ENCODE measurements at places on chromosomes 16 and 17.

DNA sequence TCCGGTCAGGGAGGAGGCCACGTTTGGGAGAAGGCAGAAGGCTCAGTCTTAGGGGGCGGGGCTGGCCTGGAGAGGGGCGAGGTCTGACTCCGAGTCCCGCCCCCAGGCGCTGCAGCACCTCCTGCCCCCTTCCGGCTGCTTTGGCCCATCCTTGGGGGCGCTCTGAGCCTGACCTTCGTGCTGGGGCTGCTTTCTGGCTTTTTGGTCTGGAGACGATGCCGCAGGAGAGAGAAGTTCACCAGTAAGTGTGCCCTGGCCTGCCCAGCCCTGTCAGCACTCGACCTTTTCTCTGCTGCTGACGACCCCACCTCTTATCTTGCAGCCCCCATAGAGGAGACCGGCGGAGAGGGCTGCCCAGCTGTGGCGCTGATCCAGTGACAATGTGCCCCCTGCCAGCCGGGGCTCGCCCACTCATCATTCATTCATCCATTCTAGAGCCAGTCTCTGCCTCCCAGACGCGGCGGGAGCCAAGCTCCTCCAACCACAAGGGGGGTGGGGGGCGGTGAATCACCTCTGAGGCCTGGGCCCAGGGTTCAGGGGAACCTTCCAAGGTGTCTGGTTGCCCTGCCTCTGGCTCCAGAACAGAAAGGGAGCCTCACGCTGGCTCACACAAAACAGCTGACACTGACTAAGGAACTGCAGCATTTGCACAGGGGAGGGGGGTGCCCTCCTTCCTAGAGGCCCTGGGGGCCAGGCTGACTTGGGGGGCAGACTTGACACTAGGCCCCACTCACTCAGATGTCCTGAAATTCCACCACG, 1.5 kb downstream of the TNFRSF12A start:
- DNase-seq, result peak; percentile 57

DNA sequence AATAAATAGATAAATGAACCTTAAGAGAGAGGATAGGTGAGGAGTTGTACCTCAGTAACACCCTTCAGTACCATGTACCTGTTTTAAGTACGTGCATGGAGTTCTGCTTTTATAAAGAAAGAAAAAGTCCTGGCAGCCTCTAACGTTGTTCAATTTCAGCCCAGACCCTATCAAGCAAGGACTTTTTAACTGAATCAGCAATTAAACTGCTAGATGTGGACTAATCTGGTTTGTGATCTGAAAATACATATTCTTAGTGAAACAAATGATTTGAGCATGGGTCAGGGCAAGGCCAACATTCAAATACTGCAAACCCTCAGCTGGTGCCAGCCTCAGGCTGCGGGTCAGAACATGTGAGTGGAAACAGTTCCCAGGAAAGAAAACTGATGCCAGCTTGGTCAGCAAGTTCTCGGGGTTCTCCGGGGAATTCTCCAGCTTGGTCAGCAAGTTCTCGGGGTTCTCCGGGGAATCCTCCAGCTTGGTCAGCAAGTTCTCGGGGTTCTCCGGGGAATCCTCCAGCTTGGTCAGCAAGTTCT, 84.5 kb downstream of the MRM3 start:
- no peak for DNase-seq

GRCh38 chr17:58370309-58370708, 18.3 kb upstream of the SUPT4H1 start:
- no peak for DNase-seq

DNA sequence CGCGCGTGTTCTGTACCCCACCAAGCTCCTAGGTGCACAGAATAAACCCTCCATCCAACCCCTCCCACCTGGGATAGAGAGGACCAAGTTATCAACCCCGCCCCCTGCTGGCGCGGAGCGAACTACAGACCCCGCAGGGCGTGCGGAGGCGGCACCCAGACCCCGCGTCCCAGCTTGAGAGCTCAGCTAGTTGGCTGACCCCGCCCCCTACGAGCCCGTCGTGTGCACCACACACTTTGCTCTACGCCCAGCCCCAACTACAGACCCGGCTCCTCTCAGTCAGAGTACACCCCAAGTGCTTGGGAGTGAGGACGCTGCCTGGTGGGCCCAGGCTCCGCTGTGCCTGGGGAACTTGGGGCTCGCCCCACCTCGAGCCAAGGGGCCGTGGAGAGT, 1.5 kb downstream of the GRIN2A start:
- no peak for DNase-seq

DNA sequence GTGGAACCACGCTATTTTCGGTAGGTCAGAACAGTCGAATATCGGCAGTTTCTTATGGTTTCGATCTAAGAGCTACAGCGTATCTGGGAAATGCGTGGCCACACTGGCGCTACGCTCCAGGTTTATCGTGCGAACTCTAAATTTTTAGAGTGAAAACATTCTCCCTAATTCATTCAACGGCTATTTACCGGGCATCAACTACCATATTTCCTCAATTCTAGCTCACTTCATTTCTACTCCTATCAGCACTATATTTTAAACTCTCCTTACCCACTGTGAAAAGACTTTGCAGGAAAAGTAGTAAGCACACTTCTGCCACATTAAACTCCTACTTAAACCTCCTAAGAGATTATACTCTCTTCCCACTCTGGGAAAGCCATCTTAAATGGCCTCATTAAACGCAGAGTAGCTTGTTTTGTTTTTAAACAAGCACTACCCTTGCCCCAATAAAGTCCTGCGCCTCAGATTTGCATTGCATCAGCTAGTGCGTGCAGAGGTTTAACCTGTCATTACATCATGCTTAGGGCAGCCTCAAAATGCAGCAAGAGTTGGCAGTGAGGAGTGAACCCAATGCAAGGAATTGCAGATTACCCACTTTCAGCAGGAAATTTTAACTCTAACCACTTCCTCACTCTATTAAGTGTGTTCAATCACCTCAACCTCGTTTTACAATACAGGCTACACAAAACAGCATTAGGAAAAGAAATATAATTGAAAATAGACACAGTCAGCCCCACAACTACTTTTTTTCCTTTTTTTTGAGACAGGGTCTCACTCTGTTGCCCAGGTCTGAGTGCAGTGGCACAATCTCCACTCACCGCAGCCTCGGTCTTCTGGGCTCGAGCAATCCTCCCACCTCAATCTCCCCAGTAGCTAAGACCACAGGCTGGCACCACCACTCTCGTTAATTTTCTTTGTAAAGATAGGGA, 18.8 kb downstream of the SIAH1 start:
- no peak for DNase-seq

- no peak for DNase-seq
These were observed 5.3 kb downstream of the TNS4 start for GRCh38 chr17:40496170-40496569.

GRCh38 chr17:50147841-50148225, 2.6 kb downstream of the PPP1R9B start:
- no peak for DNase-seq

GRCh38 chr16:31348579-31348978, 6.4 kb upstream of the ITGAX start:
- DNase-seq, result no peak

DNA sequence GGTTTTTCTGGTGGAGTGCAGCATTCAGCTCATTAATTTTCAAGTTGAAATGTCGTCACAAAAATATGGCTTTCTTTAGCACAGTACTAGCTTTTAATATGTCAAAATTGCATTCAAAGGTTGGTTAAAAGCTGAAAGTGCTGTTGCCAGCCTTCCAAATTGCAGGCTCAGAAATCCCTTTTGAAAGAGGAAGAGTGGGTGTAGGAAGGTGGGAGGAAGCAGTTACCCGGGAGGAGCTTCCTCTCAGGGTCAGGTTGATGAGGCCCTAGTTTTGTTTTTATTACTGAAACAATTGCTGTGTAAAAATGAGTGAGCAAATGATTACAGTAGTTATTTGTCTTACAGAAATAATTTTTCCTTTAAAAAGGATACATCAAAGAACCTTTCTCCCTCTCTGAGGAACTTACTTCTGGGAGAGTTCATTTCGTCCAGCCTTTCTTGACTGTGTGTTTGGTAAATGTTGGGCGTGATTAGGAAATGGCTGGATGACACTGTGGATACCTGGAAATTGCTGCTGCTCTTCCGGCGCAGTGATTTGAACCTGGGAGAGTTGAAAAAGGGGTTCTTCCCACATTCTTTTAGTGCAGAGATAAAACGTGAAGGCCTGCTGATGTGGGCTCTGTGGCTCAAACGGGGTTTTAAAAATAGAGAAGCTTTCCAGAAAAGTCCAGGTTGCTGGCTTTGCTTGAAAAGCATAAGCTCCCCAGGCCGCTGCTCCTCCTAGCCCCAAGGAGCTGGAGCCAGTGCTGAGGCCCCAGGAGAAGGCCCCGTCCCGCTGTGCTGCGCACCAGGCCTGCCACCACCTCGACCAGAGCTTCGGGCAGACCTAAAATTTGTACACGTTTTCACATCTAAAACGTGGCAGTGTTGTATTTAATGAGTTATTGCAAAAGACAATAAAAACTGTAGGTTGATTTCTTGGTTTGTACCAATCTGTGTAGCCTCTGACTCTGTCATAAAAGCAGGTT, 41.7 kb downstream of the SEC14L1 start:
- peak; percentile 69 for DNase-seq

GRCh38 chr17:57455063-57455914, 199.0 kb downstream of the MSI2 start:
- peak; percentile 88 for DNase-seq

- DNase-seq, result no peak
These were observed 19.0 kb upstream of the JPT2 start for GRCh38 chr16:1659031-1659430.

DNA sequence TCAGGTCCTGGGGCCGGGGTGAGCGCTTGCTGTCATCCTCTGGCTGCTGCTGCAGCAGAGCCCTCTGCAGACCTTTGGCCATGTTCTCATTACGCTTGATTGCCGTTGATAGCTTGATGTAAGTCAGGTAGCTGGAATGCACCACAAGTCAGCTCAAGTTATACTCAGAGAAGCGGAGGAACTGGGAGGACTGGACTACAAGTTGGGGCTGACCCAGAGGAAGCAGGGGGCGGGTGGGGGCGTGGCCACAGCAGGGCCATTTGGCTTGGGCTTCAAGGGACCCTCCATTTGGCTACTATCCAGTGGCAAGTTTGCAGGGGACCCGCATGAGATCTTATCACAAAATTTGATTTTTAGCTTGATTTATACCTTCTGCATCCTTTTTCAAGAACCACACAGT, 19.0 kb upstream of the EVPL start:
- no peak for DNase-seq

DNA sequence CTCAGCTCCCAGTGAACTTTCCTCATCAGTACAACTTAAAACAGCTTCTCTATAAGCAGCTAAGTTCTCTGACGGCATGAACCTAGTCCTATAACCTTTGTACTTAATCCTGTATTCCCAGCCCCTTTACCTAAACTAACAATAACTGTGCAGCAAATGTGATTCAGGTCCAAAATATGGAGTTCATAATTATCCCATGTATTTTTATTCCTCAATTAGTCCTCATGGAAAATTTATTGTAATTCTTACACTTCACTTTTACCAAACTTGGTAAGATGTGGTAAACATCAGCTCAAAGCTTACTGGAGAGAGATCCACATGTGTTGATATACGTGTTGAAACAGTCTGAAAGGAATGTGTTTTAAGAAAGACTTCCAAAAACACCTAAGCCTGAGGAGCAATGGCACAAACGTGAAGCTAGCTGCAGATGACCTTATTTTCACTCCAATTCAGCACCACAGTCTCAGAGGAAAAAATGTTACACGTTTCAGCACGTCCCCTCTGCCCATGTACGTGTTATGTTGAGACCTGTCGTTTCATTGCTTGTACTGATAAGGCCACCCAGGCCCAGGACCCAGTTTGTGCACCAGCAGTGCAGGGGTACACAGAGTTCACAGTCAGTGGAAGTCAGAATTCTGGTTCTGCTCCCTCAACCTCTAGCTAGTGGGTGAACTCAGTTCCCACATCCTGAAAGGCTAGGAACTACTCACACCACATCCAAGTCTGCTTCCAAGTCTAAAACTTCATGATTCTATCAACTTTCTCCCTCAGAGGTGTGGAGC, 7.1 kb downstream of the USP31 start:
- DNase-seq, result no peak

DNA sequence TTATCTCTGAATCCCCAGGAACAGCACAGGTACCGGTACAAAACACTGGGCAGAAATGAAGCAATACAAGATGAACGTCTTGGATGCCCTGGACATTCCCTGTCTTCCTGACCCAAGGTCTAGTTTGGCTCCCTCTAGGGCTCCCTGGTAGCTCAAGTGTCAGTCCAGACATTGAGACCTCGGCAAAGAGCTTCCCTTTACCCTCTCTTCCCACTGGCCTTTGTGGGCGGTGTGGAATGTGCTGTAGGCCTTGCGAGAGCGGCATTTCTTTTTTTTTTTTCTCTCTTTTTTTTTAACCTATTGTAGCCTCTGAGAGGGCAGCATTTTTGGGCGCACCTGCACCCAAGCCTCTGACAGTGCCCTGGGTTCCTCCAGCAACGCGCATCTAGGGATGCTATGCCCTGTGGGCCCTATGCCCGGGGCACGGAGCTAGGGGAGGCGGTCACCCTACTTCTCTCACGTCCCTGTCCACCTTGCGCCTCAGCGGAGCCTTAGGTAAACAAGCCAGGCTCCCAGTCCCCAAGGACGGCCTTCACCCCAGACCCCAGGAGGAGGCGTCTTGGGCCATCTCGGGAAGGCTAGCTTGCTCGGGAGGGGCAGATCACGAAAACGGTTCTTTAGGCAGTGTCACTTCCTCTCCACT, 1.2 kb upstream of the NFATC3 start:
- no peak for DNase-seq

- DNase-seq, result no peak
These were observed 4.4 kb downstream of the FLII start for GRCh38 chr17:18253947-18254821.

DNA sequence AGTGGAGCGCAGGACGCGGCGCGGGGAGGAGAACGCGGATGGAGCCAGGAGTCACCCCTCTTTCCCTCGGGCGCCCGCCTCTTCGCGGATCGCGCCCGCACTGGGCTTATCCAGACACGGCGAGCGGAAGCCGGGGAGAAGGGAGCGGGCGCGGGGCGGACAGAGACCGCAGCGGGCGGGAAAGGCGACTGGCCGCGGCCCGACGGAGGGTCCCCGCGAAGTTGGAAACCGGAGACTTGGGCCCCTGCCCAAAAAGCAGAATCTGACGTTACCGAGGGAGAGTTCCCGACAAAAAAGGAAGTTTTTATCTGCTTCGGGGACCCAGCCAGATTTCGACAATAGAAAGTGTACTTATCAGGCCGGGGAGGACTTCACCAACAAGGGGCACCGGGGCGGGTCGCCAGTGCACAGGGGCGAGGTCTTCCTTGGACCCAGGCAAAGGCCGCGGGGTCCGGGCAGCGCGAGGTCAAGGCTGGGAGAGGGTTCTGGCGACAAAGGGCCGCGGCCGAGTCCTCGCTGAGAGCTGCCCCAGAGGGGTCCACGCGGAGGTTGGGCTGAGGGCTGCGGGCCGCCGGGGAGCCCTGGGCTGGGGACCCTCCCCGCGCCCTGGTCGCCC, 519 bp downstream of the ST6GALNAC2 start:
- DNase-seq, result no peak

All from KG1 (cell line).